Activated CD8-positive, alpha-beta memory T cell treated with anti-CD3 and anti-CD28 coated beads for 4 hours (primary cell): ENCODE measurements at places on chromosomes 7 and 10.

DNA sequence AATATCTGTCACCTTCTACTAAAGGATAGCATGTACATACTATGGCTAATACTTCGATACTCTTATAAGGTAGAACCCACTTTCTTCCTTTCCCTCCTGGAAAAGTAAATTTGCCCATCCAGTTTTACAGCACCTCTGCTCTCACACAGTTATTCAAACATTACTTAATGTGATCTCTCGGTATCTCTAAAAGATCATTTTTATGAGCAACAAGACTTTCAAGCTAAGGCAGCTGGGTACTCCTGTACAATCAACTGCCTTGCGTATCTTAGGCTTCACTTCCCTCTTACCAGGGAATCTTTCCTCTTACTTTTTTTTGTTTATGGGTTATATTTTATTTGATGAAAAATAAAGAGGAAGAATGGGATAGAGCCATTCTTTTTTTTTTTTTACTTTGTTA, 26.5 kb upstream of the TLL2 start:
- DNase-seq, result no peak

DNA sequence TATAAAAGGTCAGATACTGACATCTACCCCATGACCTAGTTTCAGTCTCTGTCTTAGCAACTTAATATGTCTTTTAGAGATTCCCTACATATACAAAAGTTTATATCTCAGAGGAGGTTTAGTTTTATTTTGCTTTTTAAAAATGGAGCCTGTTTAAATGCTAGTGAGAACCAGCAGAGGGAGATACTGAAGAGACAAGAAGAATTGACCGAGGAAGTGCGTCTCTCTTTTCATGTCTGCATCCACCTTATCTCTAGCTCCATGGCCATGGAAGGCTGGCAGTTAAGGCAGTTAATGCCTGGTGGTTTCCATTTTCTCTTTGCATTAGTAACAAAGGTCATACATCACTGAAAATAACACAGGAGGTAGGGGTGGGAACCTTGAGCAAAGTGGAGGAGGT, 10.7 kb downstream of the SUV39H2 start:
- no peak for DNase-seq

GRCh38 chr7:139893999-139894398, 64.9 kb downstream of the TBXAS1 start:
- DNase-seq, result no peak

DNA sequence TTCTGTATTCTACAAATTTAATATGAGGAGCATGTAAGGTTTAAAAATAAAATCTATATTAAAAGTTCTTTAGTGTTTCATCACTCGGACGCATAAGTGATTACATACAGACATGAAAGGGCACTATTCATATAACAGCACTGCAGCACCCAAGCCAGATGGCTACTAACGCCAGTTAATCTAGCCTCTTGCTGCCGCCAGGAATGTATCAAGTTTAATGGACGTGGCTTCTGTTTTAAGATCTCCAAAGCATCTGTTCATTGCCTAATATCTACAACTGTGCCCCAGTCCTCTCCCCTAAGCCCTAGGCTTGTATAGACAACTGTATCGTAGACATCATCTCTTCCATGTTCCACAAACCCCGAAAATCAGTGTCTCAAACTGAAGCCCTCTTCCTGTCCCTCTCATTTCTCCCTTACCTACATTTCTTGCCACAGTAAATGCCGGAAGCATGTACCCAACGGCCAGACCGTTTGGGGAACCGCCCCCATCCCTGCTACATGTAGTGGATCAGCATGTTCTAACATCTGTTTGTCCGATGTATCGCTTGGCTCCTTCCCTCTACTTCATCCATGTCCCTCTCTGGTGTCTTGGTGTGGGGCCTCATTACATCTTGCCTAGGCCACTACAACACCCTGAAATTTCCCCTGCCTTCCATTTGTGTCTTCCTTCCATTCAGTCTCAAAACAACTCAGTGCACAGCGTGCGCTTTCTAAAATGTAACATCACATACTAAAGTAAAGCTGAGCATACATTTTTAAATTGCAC, 147.5 kb upstream of the RSU1 start:
- no peak for DNase-seq

DNA sequence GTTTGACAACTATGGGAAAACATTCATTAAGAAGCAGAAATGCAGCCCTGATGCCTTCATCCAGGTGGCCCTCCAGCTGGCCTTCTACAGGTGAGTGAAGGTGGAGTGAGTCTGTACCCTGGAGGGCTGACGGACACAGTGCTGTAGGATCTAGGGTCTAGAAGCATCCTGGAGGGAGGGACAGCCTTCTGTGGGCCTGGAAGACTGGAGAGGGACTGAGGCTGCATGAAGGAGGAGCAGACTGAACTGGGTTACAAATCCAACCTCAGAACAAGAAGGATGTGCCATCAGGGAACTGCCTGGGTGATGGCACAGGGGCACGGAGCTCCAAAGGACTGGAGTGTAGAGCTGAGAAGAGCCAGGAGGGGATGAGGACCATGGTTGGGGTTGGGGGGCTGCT, 27.5 kb upstream of the C10orf53 start:
- DNase-seq, result no peak

DNA sequence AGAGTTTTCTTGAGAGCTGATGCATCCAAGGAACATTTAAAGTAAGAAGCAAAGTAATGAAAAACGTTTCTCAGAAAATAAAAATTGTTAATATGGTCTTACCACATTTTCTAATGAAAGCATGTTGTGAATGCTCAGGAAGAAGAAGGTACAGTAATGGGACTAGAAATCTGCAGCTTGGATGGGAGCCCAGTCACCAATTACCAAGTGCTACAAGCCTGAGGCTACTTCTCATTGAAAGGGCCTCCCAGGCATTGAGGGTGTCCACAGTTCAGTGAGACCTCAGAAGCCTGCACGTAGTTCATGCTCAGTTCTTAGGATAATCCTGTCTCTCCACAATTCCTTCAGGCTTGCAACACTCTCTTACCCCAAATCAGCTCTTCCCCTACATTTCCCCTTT, 17.6 kb downstream of the PTN start:
- no peak for DNase-seq

DNA sequence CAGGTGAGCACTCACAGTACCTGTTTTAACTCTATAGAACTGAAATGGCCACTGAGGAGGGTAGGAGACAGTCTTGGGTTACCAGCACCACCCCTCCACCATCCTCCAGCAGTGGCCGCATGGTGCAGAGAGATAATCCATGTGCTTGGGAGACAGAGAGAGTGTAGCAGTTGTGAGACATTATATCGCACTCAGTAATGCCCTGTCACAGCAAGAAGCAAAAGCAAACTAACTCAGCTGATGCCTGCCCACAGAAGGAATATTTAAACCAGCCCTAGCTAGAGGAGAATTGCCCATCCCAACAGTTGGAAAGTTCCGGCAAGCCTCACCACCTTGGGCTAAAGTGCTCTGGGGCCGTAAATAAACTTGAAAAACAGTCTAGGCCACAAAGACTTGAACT, 58.8 kb upstream of the HBP1 start:
- DNase-seq, result no peak

GRCh38 chr7:138083859-138084258, 7.6 kb downstream of the AKR1D1 start:
- no peak for DNase-seq

- DNase-seq, result no peak
Measured at GRCh38 chr10:91593834-91594233, 39.0 kb downstream of the PPP1R3C start.

DNA sequence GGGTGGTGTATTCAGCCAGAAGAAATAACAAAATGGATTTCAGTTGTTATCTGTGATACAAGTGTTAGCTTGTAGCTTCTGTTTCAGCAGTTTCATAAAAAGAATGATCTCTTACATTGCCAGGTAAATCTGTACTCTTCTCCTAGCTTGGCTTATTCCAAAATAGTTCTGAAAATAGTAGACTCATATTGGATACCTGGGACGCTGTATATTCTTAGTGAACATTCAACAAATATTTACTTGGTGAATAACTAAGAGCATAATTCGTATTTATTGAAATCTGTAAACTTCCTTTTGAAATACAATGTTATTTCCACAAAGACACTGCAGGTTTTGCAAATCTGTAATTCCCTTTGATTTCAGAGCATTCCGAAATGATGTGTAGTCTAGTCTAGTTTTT, 249.2 kb downstream of the ADK start:
- DNase-seq, result no peak

GRCh38 chr7:30598121-30598876, 3.6 kb downstream of the GARS1 start:
- DNase-seq, result no peak

DNA sequence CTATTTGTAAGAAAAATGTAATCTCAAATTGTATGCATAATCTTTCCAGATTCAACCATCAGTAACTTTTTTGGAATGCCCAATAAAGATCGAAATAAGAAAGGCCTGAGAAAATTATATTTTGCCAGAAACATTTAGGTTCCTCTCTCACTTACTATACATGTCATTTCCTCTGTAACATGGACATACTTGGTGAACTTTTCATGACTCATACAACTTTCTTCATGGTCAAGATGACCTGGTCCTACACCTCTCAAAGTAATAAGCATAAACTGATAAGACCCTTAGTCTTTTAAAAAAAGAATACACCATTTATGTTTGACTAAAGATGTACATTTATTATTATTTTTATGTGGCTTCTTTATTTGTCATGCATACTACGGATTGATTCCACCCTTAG, 125.3 kb downstream of the REEP3 start:
- no peak for DNase-seq

DNA sequence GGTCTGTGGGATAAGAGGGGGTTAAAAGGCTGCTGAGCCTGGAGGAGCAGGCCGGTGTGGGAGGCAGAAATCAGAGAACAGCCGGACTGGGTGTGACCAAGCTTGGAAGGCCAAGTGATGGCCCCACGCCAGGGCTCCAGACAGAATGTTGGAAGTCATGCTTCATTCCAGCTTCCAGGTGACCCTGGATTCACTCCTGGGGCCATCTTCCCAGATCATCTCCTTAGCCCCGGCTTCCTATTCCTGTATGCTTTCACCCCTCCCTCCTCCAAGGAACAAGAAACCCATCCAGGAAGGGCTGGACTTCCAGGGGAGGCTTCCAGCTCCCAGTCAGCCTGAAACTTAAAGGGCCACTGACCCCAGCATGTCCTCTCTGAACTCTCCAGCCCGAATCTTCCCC, 1.0 kb downstream of the INMT start:
- DNase-seq, result no peak

GRCh38 chr7:28458732-28459131, 46.4 kb downstream of the CREB5 start:
- DNase-seq, result no peak
